ENCODE measurements at places on chromosomes 4 and X.
A peak's percentile ranks its signal among the peaks of the same experiment; 100 is the strongest.

DNA sequence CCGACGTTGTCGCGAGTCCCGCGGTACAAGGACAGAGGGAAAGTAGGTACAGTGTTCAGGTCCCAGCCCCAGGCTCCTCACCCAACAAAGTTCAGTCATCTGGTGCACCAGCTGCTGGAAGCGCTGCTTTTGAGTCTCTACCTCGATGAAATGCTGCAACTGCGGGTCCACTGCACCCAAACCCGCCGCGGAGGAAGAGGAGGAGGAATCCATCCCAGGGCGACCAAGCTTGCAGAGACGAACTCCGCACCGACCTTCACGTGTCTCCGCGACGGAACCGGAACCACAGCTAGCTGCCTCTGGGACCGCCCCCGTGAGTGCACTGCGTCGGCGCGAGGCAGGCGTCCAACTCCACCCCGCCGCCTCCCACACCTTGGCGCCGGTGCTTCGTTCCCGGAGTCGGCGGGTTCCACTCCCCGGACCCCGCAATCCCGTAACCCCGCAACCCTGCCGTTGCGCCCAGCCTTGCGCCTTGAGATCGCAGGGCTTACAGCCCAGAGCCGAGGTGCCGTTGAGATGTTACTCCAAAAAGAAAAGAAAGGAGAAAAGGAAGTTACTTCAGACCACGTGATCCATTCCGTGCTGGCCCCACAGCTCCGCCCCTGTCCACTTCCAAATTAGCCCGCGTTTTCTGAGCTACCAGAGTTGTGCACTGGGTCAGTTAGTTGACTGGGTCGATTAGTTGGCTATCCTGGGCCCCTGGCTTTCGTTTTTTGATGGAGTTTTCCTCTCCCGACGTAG is at the start of gene TIMM8A:
Gene TIMM8A (minus strand): TSS at position 291 of the 741 bp plus-strand sequence. CDS start 78 bp downstream, at position 213.
- DNase-seq = peak; percentile 77

- DNase-seq = no peak
Measured at GRCh38 chr4:52648836-52649235, 10.3 kb downstream of the USP46 start.

DNA sequence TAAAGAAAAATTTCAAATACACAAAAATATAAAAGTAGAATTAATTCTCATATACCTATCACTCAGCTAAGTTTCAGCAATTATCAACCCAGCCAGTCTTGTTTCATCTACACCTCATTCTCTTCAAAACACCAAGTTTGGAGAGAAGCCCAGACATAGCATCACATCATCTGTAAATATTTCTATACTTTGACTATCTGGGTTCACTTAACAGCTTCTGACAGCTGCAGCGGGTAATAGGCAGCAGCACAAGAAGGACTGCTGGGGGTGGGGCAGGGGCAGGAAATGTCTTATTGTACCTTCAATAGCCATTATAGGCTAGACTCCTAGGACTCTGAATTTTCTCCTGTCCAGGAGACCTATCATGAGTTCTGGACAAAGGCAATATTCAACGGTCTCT is 54.1 kb downstream of the PHF8 start:
- no peak for DNase-seq

GRCh38 chrX:67717571-67717970 is 173.8 kb downstream of the AR start:
- no peak for DNase-seq

GRCh38 chrX:100731441-100732281 is at the start of gene SYTL4:
SYTL4 (minus strand) TSS chrX:100732121; CDS start chrX:100702037, 30,084 bp downstream.
- peak; percentile 8 for DNase-seq

GRCh38 chrX:110851780-110852179 is 56.2 kb upstream of the CHRDL1 start:
- peak; percentile 18 for DNase-seq

DNA sequence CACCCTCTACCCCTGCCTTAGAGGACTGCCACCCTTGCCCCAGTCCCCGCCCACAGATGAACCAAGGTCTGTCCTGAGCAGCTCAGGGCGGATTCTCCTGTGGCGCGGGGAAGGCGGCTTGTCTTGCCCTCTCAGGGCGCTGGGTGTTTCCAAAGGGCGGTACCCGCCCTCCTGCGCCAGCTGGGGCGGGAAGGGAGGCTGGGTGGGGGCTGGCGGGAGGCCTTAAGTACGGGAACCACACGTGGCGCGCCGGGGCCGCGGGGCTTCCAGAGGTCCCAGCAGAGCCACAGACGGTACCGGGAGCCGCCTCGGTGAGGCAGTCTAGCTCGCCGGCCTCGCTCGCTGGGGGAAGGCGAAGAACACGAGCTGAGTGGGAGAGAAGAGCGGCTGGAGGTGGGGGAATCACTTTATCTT is 361.1 kb downstream of the MID1IP1 start:
- no peak for DNase-seq

DNA sequence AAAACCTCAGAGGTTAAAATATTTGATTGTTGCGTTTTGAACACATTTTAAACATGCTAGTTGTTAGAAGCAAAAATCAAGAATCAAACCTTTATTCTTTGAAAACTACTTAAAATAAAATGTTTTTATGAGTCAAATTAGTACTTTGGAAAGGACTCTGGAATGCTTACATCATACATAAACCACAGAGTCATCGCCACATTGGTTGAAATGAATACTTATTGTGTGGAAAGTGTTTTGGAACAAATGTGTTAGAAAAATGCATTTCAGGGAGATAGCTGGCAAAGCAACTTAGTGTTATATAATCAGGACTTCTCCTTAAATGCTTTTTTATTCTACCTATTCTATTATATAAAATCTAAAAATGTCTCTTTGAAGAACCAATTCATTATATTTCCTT is 49.4 kb upstream of the CAMK2D start:
- DNase-seq = no peak

GRCh38 chr4:12633053-12633651 is 851.0 kb downstream of the RAB28 start:
- peak; percentile 70 for DNase-seq

DNA sequence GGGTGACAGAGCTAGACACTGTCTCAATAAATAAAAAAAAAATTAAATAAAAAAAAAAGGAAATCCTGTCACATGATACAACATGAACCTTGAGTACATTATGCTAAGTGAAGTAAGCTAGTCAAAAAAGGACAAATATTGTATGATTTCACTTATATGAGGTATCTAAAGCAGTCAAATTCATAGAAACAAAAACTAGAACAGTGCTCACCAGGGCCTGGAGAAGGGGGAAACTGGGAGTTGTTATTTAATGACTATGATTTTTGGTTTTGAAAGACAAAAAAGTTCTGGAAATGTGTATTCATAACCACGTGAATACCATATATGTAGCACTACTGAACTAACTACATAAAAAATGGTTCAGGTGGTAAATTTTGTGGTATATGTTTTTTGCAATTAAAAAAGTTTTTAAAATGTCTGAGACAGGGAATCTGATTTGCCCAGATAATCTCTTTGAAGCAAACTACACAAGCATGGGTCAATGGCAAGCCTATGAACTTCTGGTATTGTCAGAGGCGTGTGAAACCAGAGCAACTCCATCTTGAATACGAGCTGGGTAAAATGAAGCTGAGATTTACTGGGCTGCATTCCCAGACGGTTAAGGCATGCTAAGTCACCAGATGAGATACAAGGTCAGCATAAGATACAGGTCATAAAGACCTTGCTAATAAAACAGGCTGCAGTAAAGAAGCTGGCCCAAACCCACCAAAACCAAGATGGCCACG is 42.3 kb downstream of the ANAPC10 start:
- DNase-seq = no peak

DNA sequence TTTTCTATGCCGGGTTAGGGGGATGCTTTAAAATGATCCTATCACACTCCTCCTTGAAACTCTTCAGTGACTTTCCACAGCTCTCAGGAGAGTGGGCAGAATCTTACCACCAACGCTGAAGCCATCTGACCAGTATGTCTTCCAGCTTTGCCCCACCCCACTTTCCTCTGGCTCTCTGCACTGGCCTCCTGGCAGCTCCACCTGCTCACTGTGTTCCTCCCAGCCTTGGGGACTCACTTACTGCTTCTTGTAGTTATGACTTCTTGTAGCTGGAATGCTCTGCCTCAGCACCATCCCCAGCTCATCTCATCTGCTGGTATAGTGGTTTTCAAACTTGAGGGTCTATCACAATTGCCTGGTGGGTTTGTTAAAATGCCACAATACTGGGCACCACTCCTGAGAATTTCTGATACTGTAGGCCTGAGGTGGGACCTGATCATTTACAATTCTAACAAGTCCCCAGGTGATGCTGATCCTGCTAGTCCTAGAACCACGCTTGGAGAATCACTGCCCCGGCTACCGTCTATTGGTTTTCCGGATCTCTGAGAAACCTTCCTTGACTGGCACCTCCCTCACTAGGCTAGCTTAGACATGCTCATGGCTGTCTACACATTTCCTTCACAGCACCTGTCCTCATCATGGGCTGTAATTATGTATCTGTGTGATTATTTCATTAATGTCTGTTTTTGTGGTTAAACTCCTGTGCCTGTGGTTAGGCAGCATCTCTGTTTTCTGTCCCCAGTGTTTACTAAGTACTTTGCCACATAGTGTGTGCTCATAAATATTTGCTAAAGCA is 152.2 kb downstream of the MGST2 start:
- no peak for DNase-seq

DNA sequence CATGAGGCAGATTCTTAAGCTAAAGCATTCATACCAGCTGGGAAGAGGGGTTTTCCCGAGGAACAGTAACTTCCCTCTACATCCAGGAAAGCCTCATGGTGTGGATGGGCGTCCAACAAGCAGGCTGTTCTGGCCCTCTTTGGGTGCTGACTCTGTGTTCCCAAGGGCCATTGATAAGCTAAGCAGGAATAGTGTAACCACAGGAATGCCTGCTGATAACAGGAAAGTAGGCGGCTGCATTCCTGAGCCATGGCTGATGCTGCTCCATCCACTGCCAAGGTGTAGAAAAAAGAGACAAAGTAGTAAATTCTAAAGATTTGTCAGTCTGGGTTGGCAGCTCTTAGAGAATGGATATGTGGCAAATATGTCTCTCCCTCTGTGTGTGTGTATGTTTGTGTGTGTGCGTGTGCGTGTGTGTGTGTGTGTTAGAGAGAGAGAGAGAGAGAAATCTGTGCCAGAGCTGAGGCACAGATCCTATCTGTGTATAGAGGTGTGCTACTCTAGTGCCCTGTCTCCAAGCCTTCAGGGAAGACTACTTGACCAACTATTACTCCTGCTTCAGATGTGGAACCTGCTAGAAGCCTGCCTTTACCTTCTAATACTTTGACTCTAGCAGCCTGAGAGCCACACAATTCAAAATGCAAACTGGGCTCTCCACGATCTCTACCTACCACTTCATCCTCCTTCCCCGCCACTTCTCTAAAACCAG is 353.1 kb upstream of the NR3C2 start:
- no peak for DNase-seq

DNA sequence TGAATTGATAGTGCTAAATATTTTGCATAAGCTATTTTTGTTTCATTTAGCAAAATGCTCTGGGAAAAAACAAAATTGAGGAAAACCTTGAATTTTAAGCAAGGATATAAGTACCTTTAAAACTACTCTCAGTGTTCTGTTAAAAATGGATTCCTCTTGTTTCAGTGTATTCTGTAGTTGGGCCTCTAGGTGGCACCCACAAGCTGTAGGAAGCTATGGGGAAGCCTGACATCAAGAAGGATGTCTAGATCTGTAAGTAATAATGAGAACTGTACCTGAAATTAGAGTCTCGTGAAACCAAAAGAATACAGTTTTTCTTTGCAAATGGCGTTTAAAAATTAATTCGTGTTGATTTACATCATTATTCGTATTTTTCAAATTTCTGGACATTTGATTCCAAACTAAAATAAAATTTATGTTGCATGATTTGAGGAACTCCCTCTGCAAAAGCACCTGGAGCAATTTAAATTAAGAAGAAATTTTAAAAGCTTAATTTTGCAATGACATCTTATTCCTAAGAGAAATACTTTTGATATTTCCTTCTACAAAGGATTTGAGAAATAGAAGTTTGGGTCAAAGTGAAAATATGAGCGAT is 51.2 kb downstream of the TMPRSS11E start:
- peak; percentile 45 for DNase-seq

DNA sequence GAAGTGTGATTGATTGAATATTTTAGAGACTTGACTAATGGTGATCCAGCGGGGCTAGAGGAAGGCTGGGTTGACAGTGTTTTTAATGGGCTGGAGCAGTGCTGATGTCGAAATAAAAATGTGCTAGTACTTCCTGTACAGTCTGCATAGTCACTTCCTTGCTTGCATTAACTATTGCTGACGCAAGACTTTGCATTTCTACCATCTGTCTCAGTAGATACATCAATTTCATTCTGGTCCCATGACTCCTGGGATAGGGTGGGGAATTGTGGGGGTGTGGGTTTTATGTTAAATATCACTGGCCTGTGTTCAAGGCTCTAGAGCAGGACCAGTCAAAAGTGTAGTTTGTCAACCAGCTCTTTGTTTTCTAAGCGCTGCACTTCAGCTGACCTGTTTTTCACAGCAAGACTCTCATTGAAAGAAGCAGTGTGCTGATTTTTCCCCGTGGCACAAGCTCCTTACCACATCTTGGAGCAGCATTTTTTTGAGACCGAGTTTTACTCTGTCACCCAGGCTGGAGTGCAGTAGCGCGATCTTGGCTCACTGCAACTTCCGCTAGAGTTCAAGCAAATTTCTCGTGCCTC is 35.2 kb upstream of the PHEX start:
- DNase-seq = peak; percentile 71

DNA sequence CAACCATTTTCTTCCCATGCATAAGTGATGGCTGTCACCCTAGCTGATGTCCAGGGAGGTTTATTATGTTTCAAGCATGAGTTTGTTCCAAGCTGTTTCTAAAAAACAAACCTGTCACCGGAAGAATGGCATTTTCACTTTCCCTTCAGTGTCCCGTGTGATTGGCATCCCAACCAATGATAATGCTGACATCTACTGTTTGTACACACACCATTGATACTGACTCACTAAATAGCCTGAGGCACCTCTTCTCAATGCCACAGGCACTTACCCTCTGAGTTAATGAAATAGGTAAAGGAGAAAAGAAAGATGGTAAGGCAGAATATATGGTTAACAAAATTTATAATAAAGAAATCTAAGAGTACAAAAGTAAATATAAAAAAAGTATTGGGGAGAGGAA is 23.1 kb upstream of the VCX2 start:
- no peak for DNase-seq

GRCh38 chrX:74178536-74178935 is 125.4 kb upstream of the ZCCHC13 start:
- no peak for DNase-seq

GRCh38 chr4:13704035-13704434 is 76.5 kb upstream of the BOD1L1 start:
- DNase-seq = no peak

DNA sequence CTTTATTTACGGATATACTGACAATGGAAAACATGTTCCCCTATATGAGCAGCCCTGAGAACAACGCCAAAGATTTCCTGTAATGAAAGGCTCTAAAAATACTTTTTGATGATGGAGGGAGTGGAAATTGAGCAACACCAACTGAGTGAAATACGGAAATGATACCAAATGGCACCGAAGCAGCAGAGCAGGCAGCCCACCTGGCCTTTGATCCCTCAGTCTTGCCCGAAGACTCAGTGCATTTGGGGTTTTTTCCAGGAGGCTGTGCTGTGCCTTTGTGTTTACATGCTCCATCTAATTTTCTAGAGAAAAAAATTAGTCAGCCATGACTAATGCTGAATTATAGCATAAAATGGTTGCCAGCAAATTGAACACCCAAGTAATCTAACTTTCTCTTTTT is 169.9 kb upstream of the RBPJ start:
- no peak for DNase-seq

Measured in A673 (cell line).